ENCODE measurements at places on chromosomes 4 and X.

- DNase-seq, result no peak
Observed at GRCh38 chr4:140704964-140705363, 51.2 kb downstream of the TBC1D9 start.

DNA sequence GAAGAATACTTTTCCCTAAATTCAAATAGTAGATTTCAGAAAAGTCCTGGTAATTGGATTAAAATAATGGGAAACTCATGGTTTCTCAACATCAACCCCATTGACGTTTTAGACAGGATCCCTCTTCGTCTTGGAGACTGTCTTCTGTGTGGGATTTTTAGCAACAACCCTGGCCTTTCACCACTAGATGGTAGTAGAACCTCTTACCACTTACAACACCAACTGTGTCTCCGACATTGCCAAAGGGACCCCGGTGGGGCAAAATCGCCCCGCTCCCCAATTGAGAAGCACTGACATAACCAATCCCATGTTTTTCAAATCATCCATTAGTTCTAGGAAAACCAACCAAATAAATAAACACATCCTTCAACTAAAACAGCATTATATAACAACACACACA lies 16.9 kb upstream of the ANOS1 start:
- no peak for DNase-seq

- no peak for DNase-seq
Observed at GRCh38 chr4:147658501-147658900, 25.5 kb downstream of the PRMT9 start.

DNA sequence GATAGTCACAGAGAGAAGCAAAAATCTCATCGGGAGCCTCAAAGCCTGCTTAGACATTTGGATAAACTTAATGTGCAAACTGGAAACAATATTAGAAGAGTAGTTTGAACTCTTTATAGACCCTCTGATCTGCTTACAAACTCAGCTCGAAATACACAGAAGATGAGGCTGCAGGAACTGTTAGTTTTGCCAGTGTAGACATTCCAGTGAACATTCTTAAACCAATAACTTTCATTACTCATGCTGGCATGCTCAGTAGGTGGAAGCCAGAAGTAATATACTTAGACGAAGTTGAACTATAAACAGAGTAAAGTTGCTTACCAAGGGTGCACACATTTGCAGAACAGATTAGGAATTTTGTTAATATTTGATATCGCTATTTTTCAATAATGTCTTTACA lies 303.5 kb downstream of the ANKRD50 start:
- no peak for DNase-seq

DNA sequence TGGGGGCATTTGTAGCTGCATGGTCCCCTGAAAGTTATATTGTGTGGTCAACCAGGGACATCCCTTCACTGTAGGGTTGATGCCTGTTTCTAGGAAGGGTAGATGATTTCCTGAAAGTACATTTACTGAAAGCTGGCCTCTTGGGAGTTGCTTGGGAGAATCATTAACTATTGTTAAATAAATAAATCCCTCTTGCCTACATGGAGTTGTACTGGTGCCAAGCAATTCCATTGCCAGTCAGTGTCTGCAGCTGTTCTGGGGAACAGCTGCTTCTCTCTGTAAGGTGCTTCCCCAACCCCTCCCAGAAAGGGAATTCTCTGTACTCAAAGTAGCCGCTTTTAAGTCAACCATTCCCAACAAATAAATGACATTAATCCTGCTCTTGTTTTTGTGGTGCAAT lies 51.1 kb downstream of the C4orf51 start:
- no peak for DNase-seq

DNA sequence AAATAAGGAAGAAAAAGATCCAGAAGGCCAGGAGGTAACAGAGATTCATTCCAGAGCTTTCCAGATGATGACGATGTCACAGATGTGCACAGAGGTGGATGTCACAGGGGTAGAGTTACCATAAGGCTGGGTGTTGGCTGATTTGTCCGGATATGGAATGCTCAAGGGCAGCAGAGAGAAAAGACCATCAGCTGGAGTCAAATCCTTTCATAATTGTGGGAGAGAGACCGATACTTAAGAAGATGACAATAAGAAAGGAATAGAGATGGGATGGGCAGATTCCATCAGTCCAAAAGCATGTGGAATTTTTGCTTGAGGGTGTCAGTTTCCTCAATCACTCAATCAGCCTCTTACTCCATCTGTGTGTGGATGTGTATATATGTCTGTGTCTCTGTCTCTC lies 150.4 kb downstream of the CENPC start:
- no peak for DNase-seq

All from activated CD4-positive, alpha-beta T cell treated with anti-CD3 and anti-CD28 coated beads, Interleukin-2, amount 50 U/mL, for 4 hours (primary cell).